DMS 273 treated with DMSO at 0.1 percent for 48 hours (cell line): ENCODE measurements at places on chromosomes 3 and 15.
A peak's percentile ranks its signal among the peaks of the same experiment; 100 is the strongest.

DNA sequence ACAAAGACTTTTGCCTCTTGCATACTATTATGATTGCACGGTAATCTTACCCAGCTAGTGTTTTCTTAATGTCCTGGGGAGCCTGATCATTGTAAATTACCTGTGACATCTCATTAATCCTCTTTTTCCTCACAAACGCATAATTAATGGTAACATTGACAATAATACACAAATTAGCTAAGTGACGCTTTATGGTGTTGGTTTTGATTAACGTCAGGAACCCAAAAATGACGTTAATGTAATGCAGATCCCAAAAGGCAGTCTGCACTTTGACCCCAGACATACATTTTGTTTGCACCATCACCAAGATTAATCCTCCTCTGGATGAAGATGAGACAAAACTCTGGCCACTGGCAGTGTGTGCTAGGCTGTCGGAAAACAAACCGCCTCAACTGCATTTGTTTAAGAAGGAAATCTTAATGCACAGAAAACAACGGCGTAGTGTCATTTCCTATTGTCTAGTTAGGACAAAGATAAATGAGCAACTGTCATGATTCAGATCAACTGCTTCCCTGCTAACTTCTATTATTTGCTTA, 83.9 kb upstream of the CDIN1 start:
- no peak for DNase-seq

- DNase-seq: no peak
Observed at GRCh38 chr15:41659190-41659589, 1.0 kb upstream of the MGA start.

- no peak for DNase-seq
Observed at GRCh38 chr3:160945336-160945735, 159.8 kb downstream of the B3GALNT1 start.

GRCh38 chr3:129722527-129722926, 116.1 kb upstream of the PLXND1 start:
- no peak for DNase-seq

DNA sequence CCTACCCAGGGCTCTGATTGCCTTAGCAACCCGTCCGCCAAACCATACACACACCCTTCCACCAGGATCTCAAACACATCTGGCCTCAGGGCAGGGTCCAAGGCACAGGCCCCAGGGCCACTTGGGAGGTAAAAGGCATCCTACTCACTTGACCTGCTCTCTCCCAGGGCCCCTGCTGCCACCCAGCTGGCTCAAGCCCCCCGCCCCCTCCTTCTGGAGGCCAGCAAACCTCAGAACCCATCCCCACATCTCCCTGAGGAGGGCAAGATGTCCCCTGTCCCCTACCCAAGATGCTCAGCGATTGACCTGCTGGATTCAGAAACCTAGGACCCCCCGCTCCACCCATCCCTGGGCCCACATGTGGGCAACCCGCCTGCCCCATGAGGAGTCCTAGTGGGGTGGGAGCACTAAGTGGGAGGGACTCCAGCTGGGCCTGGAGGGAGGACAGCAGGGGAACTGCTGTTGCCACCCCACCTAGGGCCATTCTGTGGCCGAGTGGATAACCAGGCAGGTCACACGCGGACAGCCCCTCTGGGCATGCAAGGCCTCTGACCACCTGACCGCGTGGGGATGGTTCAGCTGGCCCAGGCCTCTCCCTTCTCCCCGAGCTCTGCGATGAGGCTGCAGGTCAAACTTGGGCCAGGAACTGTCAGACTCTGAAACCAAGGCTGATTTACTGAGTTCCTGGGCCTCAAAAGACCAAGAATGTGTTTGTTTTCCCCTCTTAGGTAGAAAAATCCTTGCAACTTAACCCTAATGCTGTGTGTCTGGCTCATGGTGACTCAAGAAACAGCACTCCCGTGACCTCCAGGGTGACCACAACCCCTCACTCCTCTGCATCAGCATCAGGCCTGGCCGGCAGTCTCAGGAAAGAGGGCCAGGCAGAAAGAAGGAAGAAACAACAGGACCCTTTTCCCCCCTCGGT, 4.2 kb downstream of the MFGE8 start:
- no peak for DNase-seq

- DNase-seq: no peak
Observed at GRCh38 chr3:128493570-128494366, 767 bp upstream of the GATA2 start.

- no peak for DNase-seq
Observed at GRCh38 chr3:119672776-119673175, 4.4 kb downstream of the COX17 start.

- DNase-seq: no peak
Observed at GRCh38 chr3:31714495-31715280, 182.0 kb downstream of the STT3B start.

- peak; percentile 3 for DNase-seq
Observed at GRCh38 chr3:46629551-46630517, 17.5 kb downstream of the FAM240A start.

- no peak for DNase-seq
Observed at GRCh38 chr3:52696830-52697631, 8.6 kb downstream of the GLT8D1 start.

DNA sequence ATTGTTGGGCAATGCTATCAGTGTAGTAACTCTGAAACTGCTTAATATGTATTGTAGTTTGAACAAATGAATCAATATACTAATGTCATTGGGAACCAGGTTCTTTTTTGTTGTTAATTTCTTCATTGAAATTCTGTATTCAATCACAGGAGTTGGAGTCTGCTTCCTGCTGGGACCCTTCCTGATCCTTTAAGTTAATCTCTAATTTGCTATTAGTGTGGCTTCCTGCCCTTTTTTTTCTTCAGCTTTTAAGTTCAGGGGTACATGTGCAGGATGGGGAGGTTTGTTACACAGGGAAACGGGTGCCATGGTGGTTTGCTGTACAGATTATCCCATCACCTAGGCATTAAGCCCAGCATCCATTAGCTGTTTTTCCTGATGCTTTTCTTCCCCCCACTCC, 21.7 kb downstream of the GPR160 start:
- DNase-seq: no peak

- DNase-seq: no peak
Observed at GRCh38 chr3:186214670-186215069, 105.8 kb upstream of the ETV5 start.

DNA sequence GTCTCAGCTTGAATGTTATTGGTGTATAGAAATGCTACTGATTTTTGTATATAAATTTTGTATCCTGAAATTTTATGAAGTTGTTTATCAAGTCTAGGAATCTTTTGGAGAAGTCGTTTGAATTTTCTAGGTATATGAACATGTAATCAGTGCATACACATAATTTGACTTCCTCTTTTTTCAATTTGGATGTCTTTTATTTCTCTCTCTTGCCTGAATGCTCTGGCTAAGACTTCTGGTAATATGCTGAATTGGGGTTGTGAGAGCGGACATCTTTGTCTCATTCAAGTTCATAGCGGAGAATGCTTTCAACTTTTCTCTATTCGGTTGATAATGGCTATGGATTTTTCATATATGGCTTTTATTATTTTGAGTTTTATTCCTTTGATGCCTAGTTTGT, 100.9 kb upstream of the MCTP2 start:
- no peak for DNase-seq

GRCh38 chr3:15180042-15180611, 25.9 kb upstream of the CAPN7 start:
- no peak for DNase-seq

DNA sequence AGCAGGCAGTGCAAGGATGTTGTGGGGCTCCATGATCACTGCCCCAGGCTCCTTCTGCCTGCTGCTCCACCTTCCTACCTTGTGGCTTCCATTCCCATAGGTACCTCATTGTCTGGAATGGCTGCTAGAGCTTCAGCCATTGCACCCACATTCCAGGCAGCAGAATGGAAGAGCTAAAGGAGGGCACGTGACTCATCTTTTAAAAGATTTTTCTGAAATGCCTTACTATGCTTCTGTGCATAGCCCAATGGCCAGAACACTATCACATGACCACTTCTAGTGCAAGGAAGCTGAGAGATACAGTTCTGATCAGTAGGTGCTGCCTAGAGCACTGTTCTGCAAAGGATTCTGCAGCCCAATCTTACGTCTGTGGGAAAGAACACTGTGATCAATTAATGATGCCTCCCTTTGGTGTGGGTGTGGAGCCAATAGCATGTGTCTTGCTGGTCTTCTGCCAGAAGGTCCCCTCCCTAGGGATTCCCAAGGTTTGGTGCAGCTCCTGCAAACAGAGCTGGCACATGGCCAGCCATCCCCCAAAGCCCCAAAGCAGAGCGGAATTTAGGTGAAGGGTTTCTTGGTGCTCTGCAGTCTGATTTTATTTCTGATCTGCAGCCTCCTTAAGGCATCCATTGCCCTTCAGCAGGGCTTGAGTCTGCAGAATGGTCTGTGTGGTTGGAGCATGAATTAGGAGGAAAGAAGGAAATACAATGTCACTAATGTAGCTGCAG, 34.4 kb downstream of the SPSB4 start:
- no peak for DNase-seq

- DNase-seq: no peak
Observed at GRCh38 chr3:187185759-187186158, 11.5 kb upstream of the RTP1 start.

DNA sequence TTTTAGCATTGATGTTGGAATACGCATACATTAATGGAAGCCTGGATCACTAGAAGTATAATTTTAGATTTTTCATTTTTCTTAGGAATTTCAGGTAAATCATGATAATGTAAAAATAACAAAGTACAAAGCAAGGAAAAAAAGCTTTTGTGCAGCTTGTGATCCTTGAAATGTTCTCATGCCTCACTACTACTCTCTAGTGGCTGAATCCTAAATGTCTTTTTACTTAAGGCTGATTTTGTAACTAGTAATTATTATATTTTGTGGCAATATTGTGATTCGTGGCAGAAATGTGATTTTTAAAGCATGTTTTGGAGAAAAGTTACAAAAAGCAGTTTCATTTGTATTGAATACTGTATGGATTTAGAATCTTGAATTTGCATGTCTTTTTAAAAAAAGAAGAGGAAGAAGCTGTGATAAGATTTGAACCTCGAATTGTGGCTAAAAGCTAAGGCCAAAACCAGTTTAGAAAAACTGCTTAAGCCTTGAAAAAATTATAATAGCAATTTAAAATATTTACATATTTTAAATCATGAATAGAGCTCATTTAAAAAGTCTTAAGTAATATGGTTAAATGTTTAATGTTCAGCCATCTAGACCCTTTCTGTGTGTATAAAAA, 39.0 kb downstream of the U2SURP start:
- DNase-seq: no peak

DNA sequence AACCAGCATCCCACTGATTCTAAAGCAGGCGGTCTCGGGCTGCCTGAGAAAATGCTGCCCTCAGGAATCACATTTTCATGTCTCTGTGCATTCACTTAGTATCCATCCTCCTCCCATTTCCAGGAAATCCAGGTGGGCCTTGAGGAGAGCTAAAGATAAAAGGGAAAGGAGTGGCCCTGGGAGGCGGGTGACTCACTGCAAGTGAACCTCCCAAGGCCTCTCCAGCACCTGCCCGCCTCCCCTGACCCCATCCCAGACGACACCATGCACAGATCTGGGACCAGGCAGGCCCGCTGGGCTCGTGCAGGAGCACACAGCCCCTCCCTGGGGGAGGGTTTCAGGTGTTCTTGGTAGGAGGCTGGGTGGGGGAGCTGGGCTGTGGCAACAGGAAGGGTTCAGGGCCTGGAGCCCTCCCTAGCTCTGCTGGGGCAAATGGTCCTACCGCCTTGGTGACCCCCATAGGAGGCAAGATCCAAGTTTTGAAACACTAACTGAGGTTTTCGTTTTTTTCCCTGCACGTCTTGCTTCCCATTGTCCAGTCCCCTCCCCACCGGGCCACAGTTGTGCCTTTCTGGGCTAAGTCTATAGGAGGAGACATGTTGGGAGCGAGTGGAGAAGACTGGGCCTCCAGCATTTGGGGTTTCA, 22.2 kb downstream of the MELTF start:
- no peak for DNase-seq

DNA sequence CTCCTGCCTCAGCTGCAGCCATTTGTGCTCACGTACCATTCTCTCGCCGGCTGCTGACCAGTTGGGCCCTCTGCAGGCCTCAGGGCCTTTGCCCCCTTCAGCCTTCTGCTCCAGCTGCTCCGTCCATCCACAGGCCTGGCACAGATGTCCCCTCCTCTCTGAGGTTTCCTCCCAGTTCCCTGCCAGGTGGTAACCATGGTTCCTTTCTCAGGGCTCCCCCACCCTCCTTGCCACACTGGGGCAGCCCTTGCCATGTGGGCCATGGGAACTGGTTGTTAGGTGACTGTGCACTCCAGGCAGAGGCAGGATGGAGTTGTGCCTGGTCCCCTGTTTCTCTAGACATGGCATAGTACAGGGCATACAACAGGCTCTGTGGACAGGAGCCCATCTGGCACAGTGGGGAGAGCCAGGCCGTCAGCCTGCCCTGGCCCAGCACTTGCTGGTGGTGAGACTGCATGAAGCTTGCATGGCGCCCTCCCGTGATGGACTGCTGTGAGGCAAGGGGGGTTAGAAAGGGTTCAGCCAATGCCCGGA, 148.9 kb downstream of the DNAJB8 start:
- DNase-seq: peak; percentile 74

- DNase-seq: no peak
Observed at GRCh38 chr3:17195856-17196604, 311.3 kb downstream of the PLCL2 start.

DNA sequence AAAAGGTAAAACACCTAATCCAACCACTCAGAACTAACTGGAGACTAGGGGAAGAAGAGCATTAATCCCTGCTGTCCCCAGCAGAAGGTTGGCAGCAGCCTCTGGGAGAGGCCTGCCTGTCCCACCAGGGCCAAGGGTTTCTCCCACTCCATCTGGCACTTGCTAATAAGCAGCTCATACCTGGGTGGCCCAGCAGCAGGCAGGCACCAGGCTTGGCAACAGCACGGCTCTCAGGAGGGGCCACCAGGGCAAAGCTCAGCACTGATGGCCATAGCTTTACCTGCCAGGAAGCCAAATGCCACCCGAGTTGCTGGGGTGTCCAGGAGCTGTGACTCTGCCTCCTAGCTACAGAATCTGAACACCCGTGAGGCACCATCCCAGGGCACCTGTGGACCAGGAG, 58.3 kb downstream of the BOC start:
- peak; percentile 80 for DNase-seq

GRCh38 chr15:99014803-99015697, 7.5 kb upstream of the PGPEP1L start:
- no peak for DNase-seq

GRCh38 chr15:35043373-35044095, 41.6 kb downstream of the NANOGP8 start:
- no peak for DNase-seq

DNA sequence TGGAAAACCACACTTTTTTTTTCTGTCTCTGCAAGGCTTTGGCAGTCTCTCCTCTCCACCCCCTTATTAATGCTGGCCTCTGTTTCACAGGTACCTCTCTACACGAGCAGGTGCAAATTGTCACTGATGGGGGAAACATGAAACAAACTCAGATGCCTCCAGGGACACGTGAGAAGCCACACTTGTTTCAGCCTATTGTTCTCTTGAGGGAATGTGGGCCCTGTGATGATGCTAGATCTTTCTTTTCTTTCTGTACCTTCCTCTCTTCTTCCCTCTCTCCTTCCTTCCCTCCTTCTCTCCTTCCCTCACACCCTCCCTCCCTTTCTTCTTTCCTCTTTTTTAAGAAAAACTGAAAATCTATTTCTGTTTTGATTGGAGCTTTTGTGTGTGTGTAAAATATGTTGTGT, 5.7 kb upstream of the BLM start:
- no peak for DNase-seq

- peak; percentile 98 for DNase-seq
Observed at GRCh38 chr15:78671626-78672211, 30.7 kb upstream of the CHRNB4 start.
